Esophagus mucosa (tissue), 1 donor: ENCODE measurements at places on chromosomes 5 and 9. TPM values are rescaled to one million over a fixed set of nuclear protein-coding genes. Genes with fewer than 3 reads are reported as not detected.

AGPAT2 gene
- total RNA-seq = 91.7 TPM

GRCh38 chr5:127192836-127193338 lies 97.7 kb upstream of the MEGF10 start:
- ATAC-seq = no peak

TSSK1B gene
- 0.48 TPM for total RNA-seq

DNA sequence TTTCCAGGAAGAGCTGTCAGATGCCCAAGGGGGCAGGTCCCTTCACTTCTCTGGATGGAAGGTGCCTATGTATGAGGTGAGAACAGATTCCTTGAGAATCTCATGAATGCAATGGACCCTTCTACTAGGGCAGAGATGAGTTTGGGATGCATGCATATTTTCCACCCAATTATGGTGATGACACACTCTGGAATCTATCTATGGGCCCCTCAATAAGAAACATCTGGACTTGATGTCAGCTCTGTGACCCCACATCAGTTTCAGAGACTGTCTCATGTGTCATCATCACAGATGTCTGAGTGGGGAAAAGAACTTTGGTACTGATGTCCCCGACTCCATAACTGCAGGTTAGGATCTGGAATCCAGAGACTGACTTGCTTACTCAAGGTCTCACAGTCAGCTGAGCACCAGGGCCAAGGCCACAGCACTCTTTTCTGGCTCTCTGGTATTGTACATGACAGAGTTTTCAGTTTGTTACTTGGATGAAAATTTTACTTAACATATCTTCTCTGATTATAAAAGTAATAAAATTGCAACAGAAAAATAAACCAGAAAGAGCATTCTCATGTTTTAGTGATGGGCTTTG lies 177.0 kb downstream of the DCP2 start:
- ATAC-seq = no peak

DNA sequence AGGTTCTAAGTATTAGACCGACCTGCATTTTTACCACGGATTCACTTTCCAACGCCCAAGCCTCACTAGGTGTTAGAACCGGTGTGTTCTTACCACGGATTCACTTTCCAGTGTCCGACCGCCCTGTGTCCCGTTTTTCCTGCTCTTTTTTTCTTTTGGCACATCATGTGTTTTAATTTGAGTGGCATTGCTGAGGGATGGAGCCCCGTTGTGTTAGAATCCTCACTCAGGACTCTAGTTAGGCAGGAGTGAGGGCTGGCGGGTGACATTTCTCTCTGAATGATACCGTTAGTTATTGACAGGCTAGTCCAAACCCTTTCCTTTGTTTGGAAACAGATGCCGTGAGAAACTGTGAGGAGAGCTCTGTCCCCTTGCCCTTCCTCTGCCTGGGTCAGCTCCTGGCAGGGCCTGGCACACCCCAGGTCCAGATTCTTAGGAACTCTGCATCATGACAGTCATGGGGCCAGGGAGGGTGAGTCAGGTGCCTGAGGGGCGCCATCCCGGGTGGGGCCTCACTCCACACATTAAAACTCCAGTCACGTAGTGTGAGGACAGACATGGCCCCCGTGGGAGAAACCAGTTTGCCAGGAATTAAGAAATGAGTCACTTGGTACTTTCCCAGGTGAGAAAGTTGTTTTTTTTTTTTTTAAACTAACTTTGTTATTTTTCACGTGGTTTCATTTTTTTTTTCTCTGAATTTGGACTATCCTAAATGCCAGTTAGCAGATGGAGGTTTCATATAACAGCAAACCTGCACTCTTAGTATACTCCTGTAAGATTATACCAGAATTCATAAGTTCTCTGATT lies 15.8 kb downstream of the EXOC3 start:
- peak; percentile 94 for ATAC-seq

- ATAC-seq = no peak
Measured at GRCh38 chr5:142106061-142106460, 2.5 kb upstream of the NDFIP1 start.

- ATAC-seq = no peak
Measured at GRCh38 chr9:35669331-35670145, 4.2 kb upstream of the CA9 start.

ANGPTL2 gene
- total RNA-seq = 2.1 TPM

DNA sequence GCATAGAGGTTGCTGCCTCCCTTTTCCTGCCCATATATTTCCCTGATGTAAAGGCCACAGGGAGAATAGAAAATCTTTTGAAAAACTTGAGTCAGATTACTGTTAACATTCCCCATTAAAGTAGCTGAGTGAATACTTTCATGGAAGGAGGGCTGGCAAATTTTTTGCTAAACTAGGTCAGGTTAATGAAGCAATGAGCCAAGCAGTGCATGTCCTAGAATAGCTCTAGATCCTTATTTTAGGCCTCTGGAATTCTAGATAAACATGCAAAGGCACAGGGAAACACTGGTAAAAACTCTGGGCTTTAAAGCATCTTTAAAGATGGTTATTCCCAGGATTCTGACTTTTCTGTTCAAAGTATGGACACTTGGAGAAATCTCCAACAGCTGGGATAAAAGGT lies 27.9 kb downstream of the TTC1 start:
- no peak for ATAC-seq

GRCh38 chr5:128782446-128782845 lies 182.8 kb upstream of the SLC27A6 start:
- ATAC-seq = peak; percentile 94

SPEF2 gene
- 1.6 TPM for total RNA-seq

DNA sequence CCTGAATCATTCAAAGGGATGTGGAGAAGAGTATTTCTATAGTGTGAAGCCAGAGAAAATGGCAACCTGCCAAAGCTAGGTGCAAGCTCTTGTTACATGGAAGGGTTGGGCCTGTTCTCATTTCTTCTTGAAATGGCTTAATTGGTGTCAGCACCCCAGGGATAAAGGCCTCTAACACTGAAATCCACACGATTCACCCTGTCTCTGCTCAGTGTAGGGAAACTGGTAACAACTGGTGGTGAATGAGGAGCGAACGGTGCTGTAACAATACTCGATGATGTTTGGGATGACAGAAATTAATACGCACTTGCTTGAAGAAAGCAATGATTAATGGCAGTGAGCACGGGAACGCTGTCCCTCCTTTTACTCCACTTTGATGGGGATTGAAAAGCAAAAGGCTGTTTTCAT lies 16.2 kb downstream of the PBX3 start:
- ATAC-seq = peak; percentile 44

DCTN4 gene
- total RNA-seq = 49.4 TPM

NMUR2 gene
- total RNA-seq = not detected

DNA sequence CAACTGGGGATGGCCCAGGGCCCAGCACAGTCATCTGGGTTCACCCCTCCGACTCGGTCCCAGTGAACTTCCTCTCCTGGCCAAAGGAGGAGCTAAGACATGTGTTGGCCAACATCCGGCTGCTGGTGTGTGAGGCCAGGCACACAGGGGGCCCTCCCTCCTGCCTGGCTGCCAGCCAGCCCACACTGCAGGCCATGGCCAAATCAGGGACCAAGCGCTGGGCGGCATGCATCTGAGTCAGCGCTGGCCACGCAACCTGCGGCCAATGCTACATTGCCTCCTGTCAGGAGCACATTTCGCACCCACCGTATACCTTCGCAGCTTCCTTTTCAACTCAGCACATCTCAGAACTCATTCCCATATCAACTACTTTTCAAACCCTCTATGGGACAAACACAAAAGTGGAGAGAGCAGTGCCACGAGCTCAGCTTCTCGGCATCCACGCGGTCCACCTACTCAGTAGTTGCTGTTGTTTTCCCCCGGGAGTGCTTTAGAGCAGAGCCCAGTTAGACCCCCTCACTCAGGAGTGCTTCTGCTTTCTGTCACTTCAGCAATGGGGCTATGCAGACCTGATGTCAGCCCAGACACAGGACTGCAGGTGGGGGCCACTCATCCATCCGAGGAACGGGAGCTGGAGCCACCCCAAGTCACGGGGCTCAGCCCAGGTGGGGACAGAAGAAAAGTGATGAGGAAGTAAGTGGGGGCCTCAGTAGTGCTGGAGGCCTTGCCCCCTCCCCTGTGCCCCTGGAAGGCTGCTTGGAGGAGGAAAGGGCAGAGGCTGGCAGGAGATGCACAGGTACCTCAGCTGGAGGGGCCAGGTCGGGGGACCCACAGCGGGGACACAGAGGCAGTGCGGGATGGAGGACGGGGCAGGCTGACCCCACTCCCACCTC lies 13.9 kb downstream of the NINJ1 start:
- ATAC-seq = peak; percentile 70

DNA sequence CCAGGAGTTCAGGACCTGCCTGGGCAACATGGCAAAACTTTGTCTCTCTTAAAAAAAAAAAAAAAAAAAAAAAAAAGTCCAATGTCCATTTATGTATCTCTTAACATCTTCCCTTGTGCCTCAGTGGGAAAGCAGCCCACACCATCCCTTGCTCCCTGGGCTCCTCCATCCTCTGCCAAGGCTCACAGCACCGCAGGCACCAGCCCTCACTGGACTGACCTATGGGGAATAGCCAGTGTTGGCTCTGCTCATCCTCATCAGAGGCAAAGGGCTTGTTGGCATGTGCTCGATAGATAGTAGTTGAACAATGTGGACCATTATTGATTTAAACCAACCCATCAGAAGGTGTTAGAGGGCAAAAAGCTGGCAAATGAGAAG lies 61.8 kb upstream of the LRRTM2 start:
- peak; percentile 23 for ATAC-seq

DNA sequence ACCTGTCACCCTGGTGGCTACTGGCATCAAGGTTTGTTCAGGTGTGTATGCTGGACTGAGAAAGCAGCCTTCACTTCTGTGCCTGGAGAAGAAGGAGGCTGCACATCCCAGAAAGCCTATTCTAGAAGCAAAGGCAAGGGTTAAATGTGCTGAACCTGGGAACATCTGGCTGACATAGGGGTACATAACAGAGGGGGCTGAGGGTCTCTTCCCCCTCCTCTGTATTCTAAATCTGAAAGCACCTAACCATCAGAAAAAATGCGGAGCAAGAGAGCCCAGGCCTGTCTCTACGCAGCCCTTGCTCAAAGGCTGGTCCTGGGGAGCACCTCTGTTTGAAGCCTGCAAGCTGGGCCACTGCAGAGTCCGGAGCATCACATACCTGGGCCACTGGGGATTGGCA lies 53.2 kb upstream of the FSTL4 start:
- no peak for ATAC-seq

GRCh38 chr5:56457887-56458812 lies 225.0 kb upstream of the ANKRD55 start:
- no peak for ATAC-seq

FOXD4L3 gene
- not detected for total RNA-seq

GRCh38 chr9:38355115-38355514 lies 37.4 kb upstream of the ALDH1B1 start:
- no peak for ATAC-seq

SHROOM1 gene
- 6.9 TPM for total RNA-seq

FGF1 gene
- 0.88 TPM for total RNA-seq

PCDHA1 gene
- not detected for total RNA-seq

- ATAC-seq = no peak
Measured at GRCh38 chr5:67393211-67393610, 196.6 kb upstream of the CD180 start.

DNA sequence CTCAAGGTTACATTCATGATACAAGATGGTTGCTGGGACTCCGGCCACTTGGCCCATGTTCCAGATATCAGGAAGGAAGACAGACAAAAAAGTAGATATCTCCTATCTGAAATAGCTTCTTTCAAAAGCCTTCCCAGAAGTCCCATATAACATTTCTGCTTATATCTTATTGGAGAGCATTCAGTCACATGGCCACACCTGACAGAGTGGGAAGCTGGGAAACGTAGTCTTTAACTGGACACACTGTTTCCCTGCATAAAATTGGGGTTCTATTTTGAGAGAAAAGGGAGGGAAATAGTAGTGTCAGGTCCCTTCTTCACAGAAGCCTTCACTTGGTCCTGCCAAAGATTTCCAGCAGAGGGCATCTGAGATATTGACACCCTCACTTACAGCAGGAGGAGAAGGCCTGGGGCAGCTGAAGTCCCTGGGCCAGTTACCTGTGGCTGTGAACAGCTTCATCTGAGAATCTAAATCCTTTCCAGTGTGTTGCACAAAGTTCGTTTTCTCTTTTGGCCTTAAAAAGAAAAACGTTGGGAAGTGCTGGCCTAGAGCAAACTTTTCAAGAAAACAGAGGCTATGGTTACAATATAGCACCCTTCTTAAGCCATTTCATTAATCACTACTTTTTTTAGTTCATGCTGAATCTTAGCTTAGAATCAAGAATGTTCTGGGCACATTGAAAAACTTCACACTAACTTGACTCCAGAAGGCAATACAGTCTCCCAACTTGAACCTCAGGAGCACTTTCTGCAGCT lies 33.5 kb downstream of the SPEF2 start:
- ATAC-seq = peak; percentile 46

- ATAC-seq = no peak
Measured at GRCh38 chr9:38337706-38338264, 54.7 kb upstream of the ALDH1B1 start.

GRCh38 chr9:123725389-123725788 lies 204.5 kb downstream of the DENND1A start:
- ATAC-seq = no peak

DNA sequence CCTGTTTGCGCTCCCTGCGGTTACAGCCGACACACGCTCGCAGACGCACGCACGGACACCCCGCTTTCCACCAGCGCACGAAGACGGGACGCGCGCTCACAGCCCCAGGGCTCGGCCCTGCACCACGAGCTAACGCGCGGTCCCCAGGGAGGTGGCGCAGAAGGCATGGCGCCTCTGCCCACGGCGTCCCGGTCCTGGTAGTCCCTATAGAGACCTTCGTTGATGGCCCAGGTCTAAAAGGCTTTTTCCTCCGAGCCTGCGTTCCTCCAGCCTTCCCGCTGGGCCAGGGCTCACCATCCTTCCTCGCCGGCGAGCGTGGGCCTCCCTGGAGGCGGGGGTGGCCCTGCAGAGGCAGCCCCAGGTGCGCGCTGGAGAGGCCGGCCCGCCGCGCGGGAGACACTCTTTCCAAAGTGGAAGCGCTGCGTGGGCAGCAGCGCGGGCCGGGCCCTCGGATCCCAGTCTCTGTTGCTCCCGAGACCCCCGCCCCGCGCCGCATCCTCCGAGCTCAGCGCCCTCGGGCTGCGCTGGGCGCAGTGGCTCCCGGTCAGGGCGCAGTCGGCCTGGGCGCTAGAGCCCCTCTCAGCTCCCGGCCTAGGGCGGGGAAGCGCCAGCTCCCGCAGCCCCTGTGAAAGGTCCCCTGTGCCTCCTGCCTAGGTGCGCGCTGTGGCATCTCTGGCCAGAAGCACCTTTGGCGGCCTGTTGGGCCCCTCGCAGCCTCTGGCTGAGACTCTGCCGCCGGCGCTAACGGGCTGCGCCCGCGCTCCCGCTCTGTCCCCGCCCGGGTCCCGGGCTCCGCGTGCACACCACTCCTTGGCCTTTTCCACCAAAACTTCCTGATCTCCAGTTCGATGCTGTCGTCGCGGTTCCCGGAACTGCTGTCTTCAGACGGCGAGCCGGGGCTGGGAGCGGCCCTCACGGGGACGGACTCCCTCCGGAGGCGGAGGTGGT lies 31.9 kb upstream of the FANCC start:
- ATAC-seq = no peak

DNA sequence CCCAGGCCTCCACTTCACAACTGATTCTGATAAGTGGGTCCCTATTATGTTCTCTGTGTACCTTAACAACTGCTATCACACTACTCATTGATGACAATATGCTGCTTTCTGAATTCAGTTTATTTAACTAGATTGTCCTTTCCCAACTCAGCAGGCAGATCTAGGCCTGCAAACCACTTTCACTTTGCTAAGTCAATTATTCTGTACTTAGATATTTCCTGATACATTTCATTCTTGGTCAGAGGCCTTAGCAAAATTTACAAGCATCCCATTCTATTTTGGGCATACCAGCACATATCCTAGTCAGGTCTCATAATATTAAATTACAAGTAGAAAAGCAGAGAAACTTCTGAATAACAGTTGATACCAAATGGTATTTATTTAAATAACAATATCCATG lies 235.7 kb upstream of the HAPLN1 start:
- no peak for ATAC-seq
